ENCODE measurements at places on chromosomes 5 and 9.

DNA sequence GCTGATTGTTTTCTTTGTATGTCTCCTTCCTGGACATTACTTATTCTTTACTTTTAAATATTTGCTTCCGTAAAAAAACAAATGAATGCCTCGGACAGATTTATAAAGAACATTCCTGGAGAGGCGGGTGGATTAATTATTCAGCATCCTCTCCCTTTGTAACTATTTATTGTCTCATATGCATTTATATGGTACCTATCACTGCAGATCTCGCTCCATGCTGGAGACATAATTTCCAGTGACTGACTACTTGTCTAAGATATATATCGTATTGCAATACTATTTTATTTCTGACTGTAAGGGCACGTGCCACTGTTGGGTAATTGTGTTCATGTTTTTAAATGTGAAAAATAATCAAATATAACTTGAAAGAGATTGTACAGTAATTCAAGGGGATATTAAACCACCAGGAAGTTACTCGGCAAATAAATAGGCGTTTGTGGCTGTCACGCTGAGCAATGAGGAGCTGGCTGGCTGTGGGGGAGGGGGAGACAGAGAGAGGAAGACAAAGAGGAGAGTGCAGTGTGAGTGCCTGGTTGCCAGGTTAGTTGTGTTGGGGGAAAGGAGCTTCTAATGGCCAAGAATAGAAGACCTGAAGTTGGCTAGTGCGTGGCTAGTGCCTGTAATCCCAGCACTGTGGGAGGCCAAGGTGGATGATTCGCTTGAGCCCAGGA is 131.8 kb upstream of the GABRP start:
- DNase-seq, result no peak

GRCh38 chr9:20092561-20092960 is 303.7 kb upstream of the SLC24A2 start:
- DNase-seq, result no peak

- no peak for DNase-seq
Measured at GRCh38 chr9:20236676-20237075, 385.6 kb downstream of the MLLT3 start.

GRCh38 chr9:97954550-97954989 is 16.6 kb upstream of the HEMGN start:
- no peak for DNase-seq

- DNase-seq, result no peak
Measured at GRCh38 chr5:66174338-66174737, 30.2 kb downstream of the SREK1 start.

DNA sequence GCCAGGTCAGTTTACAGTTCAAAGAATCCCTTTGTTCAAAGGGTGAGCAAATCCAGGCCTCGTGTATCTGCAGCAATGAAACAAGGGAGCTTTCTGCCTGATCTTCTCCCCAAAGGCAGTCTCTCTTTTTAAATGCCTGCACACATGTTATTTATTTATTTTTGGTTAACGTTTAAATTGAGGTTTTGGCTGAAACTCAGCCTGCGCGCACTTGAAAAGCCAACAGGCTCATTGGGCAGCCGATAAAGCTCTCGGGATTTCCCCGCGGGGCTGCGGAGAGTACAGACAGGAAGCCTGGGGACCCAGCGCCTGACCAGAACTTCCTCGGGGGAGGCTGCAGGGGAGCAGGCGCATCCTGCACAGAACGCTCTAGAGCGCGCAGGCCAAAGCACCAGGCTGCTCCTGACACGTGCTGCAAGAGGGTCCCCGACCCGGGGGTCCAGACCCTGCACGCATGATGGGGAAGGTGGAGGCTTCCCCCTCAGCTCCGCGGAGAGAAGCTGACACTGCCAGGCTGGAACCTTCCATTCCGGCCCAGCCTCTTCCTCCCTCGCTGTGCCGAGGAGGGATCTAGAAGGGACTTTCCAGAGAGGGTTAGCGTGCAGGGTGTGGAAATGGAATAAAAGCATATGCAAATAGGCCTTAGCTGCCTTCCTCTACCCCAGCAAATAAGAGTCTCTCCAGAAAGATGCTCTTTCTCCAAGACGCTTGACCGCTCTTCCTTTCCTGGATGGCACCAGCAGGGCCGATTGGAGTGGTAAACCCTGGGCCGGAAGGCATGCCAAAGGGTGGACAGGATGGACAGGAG is 46.1 kb downstream of the PTTG1 start:
- DNase-seq, result peak; percentile 26

DNA sequence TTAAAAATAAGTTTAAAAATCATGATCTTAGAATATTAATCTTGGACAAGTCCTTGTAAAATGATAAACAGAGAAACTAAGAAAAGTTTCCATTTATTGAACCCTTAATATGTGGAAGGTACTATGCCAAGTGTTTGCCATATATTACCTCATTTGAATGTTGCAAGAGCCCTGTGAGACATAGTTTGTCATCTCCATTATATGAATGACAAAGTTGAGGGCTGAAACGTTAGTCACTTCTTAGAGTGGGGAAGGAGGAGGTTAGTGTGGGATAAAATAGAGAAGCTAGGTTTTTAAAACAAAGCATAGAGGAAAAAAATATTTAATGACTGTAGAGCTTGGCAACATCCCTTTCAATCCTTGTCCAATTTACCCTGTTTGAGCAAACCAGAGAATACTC is 2.0 kb downstream of the TNC start:
- DNase-seq, result no peak

DNA sequence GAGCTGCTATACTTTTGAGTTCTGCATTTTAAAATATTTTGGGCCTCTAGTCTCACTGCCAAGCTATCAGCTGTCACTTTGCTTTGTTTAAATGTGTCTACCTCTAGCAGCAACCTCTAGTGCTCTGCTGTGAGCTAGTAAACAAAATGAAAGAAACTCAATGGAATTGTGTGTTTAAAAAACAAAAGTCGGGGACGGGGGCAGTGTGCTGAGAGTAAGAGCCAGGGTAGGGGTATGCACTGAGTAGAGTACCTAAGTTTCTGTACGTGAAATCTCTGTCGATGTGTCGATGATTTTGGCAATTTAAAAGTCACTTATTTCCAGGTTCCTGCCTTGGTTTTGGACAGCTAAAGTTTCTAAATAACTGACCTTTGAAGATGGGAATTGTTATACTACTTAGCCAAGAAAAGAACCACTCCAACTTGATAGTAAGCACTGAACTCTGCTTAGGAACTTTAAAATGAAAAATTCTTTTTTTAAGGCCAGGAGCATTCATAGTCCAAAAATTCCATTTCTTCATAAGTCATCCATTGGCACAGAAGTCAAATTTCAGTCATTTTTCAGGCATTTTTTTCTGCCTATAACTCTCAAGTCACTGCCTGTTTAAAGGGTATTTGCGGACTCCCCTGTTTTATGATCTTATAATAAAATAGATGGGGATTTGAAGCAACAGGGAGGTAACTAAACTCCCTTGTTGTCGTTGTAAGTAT is 111.5 kb downstream of the SAXO1 start:
- no peak for DNase-seq

- no peak for DNase-seq
Measured at GRCh38 chr5:156259618-156260017, 67.3 kb upstream of the SGCD start.

GRCh38 chr5:133757396-133757945 is 145.1 kb upstream of the FSTL4 start:
- DNase-seq, result no peak

DNA sequence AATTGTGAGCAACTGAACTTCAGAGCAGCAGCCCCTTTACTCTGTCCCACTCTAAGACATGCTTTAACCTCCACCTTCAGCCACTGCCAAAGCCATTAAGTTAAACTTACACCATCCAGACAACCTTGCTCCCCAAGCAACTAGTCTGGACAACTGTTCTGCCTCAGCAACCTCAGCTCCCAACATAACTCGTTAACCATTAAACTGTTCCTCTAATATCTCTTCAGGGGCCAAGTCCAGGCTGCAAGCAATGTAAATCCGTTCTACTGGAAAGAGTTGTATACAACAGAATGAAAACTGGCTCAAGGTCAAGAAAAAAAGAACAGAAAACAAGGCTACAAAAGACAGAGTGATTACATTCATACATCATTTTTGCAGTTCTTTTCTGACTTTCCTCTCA is 131.7 kb upstream of the TARS1 start:
- no peak for DNase-seq

DNA sequence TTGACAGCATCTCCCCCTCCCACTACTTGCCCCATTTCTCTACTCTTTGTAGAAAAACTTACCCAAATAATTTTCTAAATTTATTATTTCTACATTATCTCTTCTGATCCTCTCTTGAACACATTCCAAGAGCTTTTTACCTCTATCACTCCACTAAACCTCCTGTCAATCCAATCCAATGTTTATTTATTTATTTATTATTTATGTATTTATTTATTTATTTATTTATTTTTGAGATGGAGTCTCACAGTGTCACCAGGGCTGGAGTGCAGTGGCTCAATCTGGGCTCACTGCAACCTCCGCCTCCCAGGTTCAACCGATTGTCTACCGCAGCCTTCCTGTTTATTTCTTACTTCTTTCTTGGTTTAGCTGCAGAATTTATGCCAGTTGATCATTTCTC is 178.5 kb upstream of the GAS1 start:
- DNase-seq, result no peak

GRCh38 chr5:21398511-21398910 is 1410.5 kb upstream of the CDH18 start:
- no peak for DNase-seq

- peak; percentile 31 for DNase-seq
Measured at GRCh38 chr9:114503009-114503408, 2.3 kb downstream of the WHRN start.

DNA sequence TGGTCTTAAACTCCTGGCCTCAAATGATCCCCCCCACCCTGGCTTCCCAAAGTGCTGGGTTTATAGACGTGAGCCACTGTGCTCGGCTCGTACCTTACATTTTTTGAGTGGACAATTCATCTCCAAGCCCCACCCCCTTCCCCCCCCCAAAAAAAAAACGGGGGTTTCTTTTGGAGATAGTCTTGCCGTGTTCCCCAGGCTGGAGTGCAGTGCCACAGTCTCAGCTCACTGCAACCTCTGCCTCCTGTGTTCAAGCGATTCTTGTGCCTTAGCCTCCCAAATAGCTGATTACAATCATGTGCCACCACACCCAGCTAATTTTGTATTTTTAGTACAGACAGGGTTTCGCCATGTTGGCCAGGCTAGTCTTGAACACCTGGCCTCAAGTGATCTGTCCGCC is 31.3 kb downstream of the ANKHD1 start:
- no peak for DNase-seq

GRCh38 chr9:136762221-136762691 is 2.1 kb downstream of the LCN15 start:
- no peak for DNase-seq

Data from amygdala (tissue), 56 donors.